ENCODE measurements at places on chromosomes 1 and 21. TPM values are rescaled to one million over a fixed set of nuclear protein-coding genes. Genes with fewer than 3 reads are reported as not detected.

ZNF648 gene
- not detected for total RNA-seq

SH2D1B gene
- 0.13 TPM for total RNA-seq

CFAP107 gene
- not detected for total RNA-seq

SPATA17 gene
- 2.1 TPM for total RNA-seq

FMO5 gene
- 0.35 TPM for total RNA-seq

OR4F29 gene
- total RNA-seq = not detected

FAM151A gene
- 0.32 TPM for total RNA-seq

C1orf105 gene
- total RNA-seq = not detected

TEX38 gene
- not detected for total RNA-seq

CYP4B1 gene
- total RNA-seq = 0.16 TPM

TTC22 gene
- not detected for total RNA-seq

IFI44 gene
- 0.84 TPM for total RNA-seq

All from A549 treated with Mapracorat at 1 μM for 4 hours (cell line).